NCI-H187 treated with DMSO at 0.1 percent for 48 hours (cell line): ENCODE measurements at places on chromosomes 5 and 9.

DNA sequence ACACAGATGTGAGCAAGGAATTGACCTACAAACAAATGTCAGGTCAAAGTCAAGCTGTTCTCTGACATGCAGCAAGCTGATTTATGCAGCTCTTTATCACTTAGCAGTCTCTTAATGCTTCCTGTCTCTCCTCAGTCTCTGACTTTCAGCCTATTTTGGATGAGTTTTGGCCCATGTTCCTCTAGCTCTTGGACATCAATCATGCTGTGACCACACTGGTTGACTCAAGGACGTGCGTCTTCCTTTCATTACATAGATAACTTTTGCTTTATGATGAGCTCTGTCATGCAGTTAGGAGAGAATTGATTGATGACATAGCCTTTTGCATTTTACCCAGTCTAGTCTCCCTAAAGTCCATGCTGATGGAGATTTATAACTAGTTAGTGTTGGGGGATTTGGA is 9.4 kb upstream of the REEP5 start:
- no peak for DNase-seq

DNA sequence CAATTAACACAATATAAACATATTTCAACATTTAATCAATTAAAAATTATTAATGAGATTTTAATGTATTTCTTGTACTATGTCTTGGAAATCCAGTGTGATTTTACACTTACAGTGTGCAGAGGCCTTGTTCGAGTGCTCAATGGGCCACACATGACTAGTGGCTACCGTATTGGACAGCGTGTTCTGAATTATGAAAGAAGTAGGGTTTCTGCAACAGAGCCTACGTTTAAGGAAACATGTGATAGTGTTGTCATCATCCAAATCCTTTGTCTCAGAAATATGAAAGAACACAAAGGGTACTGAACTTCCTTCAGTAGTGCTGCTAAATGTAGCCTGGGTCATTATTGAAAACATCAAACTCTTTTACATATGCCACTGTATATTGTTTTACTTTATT is 29.5 kb downstream of the NPR3 start:
- DNase-seq = no peak

DNA sequence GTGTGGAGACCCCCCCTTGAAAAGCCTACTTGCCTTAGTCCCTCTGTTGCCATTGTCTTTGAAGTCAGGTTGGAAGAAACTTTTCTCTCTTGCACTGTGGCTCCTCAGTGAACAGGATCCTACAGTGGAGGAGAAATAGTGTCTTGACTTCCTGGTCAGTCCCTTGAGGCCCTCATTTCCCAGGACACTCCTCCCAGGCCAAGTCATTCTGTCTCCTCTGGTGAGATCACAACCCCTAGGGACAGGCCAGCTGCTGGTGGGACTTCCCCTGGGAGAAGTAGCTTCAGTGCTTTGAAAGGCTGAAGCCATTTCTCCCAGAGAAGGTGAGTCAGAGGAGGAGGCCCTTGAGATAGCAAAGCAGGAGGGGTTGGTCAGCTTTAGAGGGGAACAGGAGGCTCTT is 10.1 kb upstream of the GRIA1 start:
- DNase-seq = no peak

DNA sequence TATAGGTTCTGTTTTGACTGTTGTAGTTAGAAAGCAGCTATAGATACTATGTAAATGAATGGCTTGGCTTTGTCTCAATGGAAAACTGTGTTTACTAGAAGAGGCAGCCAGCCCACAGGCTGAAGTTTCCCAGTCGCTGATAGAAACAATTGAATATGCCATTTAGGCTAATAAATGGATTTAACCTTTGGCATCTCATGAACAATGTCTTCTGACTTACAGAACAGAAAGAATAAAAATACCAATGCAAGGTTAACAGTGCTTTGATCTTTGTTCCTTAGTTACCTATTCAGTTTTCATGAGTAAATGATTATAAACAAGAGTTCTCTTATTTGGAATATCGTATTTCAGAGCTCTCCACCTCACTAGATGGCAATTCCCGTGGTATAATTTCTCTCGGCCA is 120.6 kb downstream of the PAM start:
- DNase-seq = no peak

- DNase-seq = no peak
These were observed 27.1 kb upstream of the MGAT1 start for GRCh38 chr5:180829726-180830125.

DNA sequence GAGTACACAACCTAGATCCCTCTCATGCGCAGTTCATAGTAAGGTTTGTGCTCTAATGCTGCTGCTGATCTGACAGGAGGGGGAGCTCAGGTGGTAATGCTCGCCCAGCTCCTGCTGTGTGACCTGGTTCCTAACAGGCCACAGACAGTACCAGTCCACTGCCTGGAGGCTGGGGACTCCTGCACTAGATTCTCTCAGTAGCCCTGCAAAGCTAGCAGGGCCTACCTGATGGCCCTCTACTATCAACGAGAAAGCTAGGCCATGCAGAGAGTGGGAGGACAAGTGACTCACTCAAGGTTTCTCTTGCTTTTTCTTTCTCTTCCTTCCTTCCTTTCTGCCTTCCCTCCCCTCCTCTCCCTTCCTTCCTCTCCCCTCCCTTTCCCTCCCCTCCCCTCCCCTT is 55.1 kb upstream of the TEX48 start:
- DNase-seq = no peak

DNA sequence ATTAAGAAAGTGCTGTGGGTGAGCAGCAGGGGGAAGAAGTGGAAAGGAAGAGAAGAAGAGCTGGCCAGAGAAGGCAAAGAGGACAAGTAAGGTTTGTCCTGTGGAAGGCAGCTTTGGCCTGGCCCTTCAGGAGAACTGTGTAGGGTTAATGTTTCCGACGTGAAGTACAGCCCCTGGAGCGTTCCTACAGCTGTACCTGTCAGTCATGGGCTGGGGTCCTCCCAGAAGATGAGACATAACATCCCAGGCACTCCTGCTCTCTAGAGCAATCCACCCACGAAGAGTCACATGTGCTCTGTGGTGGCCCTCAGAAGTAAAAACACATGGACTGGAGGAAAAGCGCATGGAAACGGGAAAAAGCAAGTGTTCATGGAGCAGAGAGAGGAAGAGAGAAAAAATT is 237.4 kb downstream of the CAAP1 start:
- DNase-seq = no peak

DNA sequence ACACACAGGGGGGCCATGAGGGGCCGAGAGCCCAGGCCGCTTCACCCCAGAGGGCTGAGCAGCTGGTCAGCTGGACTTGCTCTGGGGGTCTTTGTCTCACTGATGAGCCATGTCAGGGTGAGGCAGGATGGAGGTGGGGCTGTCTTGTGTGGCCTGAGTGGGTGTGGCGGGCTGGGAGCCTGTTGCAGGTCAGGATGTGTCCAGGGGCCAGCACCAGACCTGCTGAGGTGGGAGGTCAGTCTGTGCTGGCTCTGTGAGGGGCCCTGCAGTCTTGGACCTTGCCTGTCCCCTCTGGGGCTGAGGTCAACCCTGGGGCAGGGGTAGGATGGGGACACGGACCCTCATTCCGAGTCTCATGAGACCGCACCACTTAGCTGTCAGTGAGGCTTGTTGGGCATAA is 56.9 kb downstream of the RXRA start:
- DNase-seq = no peak

GRCh38 chr5:95857185-95857945 is 34.8 kb upstream of the GLRX start:
- DNase-seq = no peak

GRCh38 chr9:122071715-122072114 is 21.4 kb downstream of the TTLL11 start:
- DNase-seq = no peak

GRCh38 chr9:103407260-103407659 is 412.1 kb downstream of the CYLC2 start:
- no peak for DNase-seq

GRCh38 chr5:59540366-59540765 is 353.2 kb downstream of the PDE4D start:
- DNase-seq = no peak

GRCh38 chr5:89117124-89117644 is 234.2 kb upstream of the MEF2C start:
- DNase-seq = no peak

- DNase-seq = no peak
These were observed 36.2 kb downstream of the SPOCK1 start for GRCh38 chr5:137462816-137463520.

GRCh38 chr9:129139233-129139992 is 28.2 kb downstream of the PTPA start:
- DNase-seq = peak; percentile 46

- no peak for DNase-seq
These were observed 130.9 kb downstream of the SNCAIP start for GRCh38 chr5:122442938-122443337.

- no peak for DNase-seq
These were observed 185.8 kb downstream of the PCSK1 start for GRCh38 chr5:96247097-96247701.

GRCh38 chr5:55535199-55535905 is 588 bp upstream of the PLPP1 start:
- no peak for DNase-seq

GRCh38 chr9:81844131-81844567 is 84.1 kb upstream of the SPATA31D4 start:
- no peak for DNase-seq

DNA sequence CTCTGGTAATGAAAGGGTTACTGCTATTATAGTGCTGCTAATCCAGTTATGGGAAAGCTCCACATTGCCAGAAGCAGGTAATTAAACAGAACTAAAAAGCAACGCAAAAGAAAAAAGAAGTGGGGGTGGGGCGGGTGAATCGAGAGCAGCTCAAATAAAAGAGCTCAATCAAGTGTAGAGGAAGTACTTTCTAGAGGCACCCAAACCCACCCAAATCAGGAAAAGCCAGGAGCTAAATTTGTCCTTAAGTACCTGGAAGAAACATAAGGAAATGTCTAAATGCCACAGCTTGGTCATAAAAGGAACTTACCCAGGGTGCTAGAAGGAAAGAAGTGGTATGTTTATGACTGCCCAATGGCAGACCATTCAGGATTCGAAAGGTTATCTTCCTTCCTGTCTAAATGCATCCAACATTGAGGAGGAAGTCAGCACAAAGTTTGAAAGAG is 2.4 kb upstream of the RNF145 start:
- no peak for DNase-seq

- DNase-seq = no peak
These were observed 21.5 kb upstream of the MYO10 start for GRCh38 chr5:16957304-16958196.

DNA sequence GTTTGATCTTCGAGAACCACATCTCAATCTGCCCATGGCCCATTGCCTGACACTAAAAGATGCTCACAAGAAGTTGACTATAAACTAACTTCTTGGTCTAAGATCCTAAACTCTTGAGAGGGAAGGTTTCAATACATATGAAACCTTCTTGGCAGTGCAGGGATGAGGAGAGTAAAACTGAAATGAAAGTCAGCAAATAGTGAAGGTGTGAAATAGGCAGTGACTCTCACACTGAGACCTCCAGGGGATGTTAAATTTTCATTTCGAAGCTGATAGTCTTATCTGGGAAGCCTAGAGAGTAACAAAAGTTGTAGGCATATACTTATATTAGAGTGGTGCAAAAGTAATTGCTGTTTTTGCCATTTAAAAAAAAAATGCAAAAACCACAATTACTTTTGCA is 974 bp upstream of the CYSTM1 start:
- DNase-seq = no peak

GRCh38 chr9:35643046-35643445 is 7.7 kb downstream of the SIT1 start:
- no peak for DNase-seq

- DNase-seq = no peak
These were observed 13.6 kb upstream of the ERAP1 start for GRCh38 chr5:96821260-96821916.

GRCh38 chr9:126665644-126666035 is 51.9 kb downstream of the LMX1B start:
- no peak for DNase-seq
